ENCODE measurements at places on chromosomes 11 and 22.
A peak's percentile ranks its signal among the peaks of the same experiment; 100 is the strongest.

GRCh38 chr22:33006220-33006954, 51.8 kb downstream of the SYN3 start:
- no peak for DNase-seq

- DNase-seq, result peak; percentile 69
Measured at GRCh38 chr22:39530692-39531331, 1.7 kb downstream of the RPS19BP1 start.

GRCh38 chr11:95074792-95075563, 8.3 kb downstream of the SRSF8 start:
- DNase-seq, result no peak

- no peak for DNase-seq
Measured at GRCh38 chr11:1333860-1334259, 24.4 kb upstream of the TOLLIP start.

DNA sequence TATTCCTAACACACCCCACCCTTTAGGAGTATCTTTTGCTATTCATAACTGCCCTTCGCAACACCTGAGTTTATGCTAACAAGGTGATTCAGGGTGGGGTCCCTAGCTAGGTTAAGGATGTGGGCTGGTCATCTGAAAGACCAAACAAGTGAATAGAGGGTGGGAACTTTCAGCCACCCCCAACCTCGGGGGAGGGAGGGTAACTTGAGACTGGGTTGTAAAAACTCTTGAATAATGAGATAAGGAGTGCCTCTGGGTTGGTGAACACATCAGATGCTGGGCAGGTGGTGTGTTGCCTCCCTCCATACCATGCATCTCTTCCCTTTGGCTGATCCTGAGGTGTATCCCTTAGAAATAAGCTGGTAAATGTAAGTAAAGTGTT, 111.5 kb downstream of the SWAP70 start:
- no peak for DNase-seq

DNA sequence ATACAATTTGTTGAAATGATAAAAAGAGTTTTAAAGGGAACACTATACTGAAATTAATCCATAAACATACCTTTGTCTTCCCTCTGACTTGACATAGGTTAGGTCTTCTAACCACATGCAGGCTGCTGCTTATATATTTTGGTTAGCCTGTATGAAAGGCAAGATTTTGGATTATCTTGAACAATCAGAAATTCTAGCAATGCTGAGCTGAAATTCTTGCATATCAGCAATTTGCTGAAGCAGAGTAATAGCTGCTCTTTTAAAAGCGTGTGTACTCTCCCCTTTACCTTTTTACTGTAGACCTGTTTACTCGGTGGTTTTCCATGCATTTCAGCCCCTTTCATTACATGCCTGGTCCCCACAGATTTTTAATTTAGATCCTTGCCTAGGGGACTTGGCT, 34.0 kb downstream of the CWC15 start:
- no peak for DNase-seq

- DNase-seq, result no peak
Measured at GRCh38 chr11:99020352-99021225, at the start of gene CNTN5. Gene CNTN5 (plus strand): TSS chr11:99020949.

DNA sequence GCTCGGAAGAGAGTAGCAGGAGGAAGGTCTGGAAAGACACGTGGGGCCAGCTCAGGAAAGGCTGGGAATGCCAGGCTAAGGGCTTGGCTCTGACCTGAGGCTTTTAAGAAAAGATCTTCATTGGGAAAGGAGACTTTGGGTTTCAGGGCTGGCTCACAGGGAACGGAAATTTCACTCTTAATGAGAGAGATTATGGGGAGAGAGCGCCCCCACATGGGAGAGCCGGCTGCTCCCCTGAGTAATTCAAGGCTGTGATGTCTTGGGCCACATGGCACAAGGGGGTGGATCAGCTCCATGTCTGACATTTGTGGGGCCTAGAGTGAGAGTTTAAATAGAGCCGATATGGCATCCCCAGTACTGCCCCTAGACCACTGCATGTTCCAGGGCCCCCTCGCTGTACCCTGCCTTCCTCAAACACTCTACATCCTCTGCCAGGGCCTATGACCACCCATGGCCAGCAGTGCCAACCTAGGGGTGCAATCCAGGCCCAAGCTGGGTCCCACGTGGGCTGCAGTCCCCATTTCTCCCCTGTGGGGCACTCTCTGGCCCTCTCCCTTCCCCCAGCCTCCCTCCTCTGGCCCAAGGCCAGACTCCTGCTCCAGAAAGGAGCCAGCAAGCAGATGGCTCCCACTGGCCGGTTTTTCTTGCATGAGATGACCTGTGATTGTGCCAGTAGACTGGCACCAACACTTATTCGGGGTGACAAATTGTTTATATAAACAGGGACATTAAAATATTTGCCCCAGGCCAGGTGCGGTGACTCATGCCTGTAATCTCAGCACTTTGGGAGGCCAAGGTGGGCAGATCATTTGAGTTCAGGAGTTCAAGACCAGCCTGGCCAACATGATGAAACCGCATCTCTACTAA, 75.2 kb downstream of the ISX start:
- DNase-seq, result no peak

DNA sequence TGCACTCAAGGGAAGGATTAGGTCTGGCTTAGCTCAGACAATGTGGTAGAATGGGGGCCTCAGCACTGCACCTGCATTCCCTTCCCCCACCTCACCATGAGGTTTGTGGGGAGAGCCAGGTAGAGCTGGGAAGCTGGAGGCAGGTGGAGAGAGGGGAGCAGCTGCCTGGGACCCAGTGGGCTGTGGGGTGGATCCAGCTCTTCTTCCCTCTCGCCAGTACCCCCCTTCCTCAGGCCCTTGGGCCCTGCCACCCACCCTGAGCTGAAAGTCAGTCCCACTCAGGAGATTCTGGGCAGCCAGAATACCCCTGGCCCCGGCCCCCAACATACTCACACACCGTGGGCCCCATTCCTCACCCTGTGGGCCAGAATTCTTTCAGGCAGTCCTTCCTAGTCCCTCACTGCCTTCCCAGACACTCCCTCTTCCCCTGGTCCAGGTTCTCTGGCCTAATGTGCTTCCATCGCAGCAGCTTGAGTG, 3.1 kb upstream of the POLD4 start:
- DNase-seq, result no peak

DNA sequence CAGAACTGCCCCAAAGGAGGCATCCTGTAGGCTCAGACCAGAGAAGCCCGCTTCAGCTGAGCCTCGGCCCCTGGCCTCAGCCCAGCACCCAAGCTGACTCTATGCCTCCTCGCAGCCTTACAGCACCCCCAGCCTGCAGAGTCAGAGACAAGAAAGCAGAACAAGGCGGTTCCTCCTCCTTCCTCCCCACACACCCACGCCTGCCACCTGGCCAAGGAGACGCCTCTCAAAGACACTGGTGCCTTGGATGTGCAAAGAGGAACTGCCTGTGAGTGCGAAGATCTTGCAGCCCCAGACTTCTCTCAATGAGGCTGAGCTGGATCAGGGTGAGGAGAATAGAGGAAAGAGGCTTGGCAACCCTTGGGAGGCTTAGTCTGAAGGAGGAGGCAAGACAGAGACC, 60.2 kb downstream of the PDE2A start:
- DNase-seq, result no peak

GRCh38 chr11:88353386-88353785, 15.8 kb upstream of the CTSC start:
- no peak for DNase-seq

DNA sequence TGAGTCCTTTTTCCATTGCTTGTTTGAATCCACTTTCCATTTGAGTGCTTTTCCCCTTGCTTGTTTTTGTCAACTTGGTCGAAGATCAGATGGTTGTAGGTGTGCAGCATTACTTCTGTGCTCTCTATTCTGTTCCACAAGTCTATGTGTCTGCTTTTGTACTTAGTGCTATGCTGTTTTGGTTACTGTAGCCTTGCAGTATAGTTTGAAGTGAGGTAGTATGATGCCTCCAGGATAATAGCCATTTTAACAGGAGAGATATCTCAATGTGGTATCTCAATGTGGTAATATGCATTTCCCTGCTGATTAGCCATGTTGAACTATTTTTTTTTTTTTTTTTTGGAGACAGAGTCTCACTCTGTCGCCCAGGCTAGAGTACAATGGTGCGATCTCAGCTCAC, 16.7 kb downstream of the ACRV1 start:
- no peak for DNase-seq

DNA sequence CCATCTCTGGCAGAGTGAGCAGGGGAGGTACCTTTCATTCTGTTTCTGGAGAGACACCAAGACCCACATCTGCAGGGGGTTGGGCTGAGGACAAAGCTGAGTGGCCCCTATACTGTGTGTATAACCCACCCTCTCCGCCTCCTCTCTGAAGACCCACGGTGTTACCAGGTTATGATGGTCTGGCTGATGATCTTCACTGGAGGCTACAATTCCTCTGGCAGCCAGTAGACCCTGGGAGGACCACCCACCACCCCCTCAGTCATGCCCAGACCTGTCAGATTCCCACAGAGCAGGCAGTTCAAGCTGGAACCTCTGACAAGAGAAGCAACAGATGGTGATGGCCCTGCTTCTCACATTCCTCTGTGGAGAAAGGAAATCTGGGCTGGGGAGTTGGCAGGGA, 11.4 kb upstream of the KCNJ1 start:
- no peak for DNase-seq

DNA sequence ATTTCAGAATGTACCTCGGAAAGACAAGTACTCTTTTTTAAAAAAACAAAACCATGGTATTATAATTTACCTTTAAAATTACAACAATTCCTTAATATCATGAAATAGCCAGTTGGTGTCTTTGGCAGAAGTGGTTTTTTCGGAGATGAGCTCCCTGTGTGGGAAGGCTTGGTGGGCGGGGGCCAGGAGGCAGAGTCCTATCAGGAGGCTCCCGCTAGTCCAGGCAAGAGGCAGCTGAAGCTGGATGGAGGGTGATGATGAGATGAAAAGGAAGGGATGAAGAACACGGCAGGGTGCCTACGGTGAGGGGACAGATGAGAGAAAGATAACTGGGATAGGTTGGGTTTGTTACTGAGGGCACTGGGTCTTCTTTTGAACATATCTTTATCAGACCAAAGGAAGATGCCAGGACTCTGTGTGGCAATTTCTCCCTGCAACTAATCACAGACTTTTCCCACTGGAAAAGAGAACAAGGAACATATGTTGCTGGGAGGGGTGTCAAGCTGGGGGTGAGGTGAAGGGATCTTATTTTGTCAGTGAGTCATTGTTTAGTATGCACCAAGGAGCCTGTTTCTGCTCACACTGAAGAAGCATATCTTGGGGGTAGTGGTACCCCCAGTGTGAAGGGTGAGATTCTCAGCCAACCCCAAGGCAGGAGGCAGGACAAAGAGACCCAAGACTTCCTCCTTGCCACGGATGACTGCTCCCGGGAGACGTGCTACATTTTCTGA, 91.5 kb upstream of the YWHAH start:
- no peak for DNase-seq

DNA sequence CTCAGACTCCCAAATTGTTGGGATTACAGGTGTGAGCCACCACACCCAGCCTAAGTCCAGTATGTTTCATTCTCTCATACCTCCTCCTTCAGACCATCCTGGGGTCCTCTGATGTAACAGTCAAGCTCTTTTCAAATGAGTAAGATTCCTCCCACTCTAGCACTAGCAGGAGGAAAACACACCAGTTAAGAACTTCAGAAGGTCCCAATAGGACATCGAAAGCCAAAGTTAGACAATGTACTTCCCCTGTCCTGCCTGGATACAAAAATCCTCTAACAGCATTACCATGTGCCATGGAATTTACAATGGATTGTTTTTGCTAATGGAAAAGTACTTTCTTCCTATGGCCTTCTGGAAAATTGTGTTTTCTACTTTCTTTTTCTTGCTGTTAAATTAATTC, 67.1 kb downstream of the CCDC34 start:
- DNase-seq, result no peak

- DNase-seq, result no peak
Measured at GRCh38 chr11:119166368-119167076, 2.0 kb upstream of the NLRX1 start.

GRCh38 chr11:1842149-1843097, 3.6 kb downstream of the TNNI2 start:
- DNase-seq, result no peak

DNA sequence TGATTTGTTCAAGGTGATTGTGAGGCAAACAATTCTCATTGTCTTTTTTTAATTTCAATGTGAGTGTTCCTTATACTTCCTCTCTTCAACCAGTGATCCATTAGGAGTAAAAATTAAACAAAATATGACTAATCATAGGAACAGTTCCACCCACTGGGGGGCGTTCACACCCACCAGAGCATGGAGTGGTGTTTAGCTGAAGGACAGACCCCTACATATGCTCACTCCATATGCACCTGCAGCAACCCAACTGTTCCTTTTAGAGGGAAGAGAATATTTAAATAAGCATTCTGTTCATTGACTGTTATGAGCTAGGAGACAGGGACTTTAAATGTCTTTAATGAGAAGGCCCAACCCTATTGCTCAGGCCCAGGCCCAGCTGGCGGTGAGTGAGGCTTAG, 78.7 kb upstream of the DRD2 start:
- peak; percentile 17 for DNase-seq

GRCh38 chr11:103997082-103997481, 39.4 kb upstream of the DDI1 start:
- DNase-seq, result no peak

DNA sequence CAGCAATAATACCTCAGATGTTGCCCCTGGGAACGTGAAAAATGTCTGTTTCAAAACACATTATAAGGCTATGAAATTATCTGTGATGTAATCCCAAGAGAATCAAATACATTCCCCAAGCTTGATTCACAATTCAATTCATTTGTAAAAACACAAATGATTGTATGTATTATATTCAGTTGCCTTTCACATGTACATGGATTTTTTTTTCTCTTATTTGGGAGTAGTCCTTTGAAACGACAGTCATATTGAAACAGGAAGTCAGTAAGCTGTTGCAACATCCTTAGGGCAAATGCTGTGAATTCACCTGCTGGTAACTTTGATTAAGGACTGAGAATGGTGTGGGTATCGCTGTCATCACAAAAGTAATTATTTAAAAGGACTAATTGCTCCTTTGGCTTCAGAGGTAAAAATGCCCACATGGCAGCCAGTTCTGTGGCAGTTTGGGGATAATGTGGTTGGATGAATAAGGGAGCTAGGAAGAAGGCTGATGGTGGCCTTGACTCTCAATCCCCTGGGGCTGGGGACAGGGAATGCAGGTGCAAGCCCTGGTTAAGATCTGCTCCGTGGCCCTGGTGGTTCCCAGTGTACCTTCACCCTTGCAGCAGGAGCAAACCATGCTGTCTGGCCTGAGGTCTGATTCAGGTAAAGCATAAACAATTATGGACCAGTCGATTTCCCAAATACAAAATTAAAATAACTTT, 13.2 kb downstream of the EHF start:
- DNase-seq, result no peak

All from CD8-positive, alpha-beta T cell (primary cell).